ENCODE measurements at places on chromosomes 16 and 17. TPM values are rescaled to one million over a fixed set of nuclear protein-coding genes. Genes with fewer than 3 reads are reported as not detected.

DNA sequence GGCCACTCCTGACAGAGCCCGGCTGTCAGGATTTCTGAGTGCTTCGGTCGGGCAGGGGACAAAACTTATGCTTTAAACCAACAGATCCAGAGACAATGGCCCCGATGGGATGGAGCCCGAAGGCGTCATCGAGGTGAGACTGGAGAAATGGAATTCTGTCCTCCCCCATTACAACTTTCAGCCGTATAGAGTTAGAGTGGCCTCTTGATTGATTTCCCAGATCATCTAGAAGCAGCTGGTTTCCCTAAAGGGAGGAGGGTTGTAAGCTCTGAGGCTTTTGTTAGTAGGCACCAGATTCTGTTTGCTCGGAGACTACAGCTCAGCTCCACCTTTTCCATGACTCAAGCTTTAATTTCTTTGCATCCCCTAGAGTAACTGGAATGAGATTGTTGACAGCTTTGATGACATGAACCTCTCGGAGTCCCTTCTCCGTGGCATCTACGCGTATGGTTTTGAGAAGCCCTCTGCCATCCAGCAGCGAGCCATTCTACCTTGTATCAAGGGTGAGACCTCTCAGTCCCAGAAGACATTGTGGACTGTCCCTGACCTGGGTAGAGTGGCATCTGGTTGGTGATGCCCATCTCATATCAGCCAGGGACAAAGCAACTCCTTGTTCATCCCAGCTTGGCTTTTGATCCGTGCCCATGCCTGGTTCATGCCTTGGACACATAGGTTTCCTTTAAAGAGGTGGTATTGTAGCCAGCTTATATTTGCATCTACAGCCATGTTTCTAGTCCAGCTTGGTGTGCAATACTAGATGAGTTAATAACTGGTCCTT is 5.1 kb upstream of the CD68 start:
- DNase-seq: no peak

- no peak for DNase-seq
These were observed 9.6 kb downstream of the GPRC5B start for GRCh38 chr16:19874851-19875546.

DNA sequence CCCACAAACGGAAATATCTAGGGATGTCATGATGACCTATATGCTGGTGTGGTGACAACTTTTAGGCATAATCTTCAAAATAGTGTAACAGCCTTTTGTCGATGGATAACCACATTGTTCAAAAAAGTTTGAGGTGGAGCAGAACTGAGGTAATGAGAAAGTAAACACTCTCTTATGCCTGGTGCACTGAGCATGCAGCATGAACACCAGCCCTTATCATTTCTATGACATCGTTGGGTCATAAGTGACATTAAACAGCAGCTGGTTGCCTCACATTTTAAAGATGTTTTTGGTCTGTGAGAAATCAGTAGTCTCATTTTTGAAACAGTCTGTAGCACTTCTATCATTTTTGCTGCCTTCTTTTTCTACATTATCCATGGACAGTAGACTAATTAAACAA is 1.8 kb downstream of the KRT23 start:
- DNase-seq: no peak

- peak; percentile 83 for DNase-seq
These were observed 4.0 kb upstream of the ABCC3 start for GRCh38 chr17:50630524-50631194.

- no peak for DNase-seq
These were observed 49.8 kb downstream of the WDR45B start for GRCh38 chr17:82598256-82599119.

- DNase-seq: no peak
These were observed 17.3 kb downstream of the BANP start for GRCh38 chr16:87968541-87968940.

- no peak for DNase-seq
These were observed 8.6 kb downstream of the KRT40 start for GRCh38 chr17:40975516-40975915.

GRCh38 chr16:87414251-87414680 is 22.1 kb downstream of the MAP1LC3B start:
- DNase-seq: no peak

GRCh38 chr17:28480278-28480677 is 6.8 kb downstream of the SLC13A2 start:
- no peak for DNase-seq

MT1B gene
- 2.7 TPM for total RNA-seq
